H9 (cell line): ENCODE measurements at places on chromosomes 2 and 18.
A peak's percentile ranks its signal among the peaks of the same experiment; 100 is the strongest.

GRCh38 chr2:189835855-189836558 lies 51.8 kb downstream of the PMS1 start:
- DNase-seq, result no peak

GRCh38 chr18:63311118-63312018 lies 8.2 kb downstream of the BCL2 start:
- DNase-seq, result no peak

DNA sequence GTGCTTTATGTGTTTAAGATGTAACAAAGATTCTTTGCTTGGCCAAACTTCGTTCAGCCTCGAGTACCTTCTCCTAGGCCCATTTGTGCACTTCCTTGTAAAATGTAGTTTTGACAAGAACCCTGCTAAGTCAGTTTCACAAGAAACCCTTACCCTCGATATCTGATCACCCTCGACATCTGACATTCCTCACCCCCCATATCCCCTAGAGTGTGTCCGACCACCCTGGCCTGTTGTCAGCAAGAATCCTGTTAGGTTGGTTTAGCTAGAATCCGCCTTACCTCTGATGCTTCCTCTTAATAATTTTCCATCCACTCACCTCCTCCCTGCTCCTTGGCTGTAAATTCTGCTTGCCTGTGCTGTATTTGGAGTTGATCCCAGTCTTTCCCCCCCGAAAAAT lies 85.3 kb downstream of the UXS1 start:
- no peak for DNase-seq

DNA sequence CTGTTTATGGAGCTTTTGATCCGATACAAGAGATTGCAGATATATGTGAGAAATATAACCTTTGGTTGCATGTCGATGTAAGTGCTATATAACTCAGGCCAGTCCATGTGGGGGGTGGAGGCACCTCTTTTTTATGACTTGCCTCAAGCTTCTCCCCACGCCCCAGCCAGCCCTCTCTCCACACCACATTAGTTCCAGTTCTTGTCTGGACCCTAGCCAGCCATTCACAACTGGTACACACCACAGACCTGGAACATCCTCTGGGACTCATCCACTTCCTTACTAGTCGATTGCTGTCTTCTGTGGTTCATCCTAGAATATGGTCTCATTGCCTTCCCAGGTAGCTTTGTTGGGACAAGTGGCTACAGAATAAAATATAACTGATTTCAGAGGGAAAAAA lies 31.0 kb downstream of the GAD1 start:
- DNase-seq, result no peak

DNA sequence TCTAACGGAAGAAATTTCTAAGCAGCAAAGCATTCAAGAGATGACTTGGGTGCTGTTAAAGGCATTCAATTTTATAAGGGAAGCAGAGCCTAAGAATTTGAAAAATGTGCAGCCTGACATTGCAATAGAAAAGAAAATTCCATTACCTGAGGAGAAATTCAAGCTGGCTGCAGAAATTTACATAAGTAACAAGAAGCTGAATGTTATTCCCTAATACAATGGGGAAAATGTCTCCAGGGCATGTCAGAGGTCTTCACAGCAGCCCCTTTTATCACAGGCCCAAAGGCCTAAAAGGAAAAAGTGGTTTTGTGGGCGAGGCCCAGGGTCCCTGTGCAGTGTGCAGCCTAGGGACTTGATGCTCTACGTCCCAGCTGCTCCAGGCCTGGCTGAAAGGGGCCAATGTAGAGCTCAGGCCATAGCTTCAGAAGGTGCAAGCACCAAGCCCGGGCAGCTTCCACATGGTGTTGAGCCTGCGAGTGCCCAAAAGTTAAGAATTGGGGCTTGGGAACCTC lies 306.7 kb downstream of the RDH14 start:
- DNase-seq, result peak; percentile 25

DNA sequence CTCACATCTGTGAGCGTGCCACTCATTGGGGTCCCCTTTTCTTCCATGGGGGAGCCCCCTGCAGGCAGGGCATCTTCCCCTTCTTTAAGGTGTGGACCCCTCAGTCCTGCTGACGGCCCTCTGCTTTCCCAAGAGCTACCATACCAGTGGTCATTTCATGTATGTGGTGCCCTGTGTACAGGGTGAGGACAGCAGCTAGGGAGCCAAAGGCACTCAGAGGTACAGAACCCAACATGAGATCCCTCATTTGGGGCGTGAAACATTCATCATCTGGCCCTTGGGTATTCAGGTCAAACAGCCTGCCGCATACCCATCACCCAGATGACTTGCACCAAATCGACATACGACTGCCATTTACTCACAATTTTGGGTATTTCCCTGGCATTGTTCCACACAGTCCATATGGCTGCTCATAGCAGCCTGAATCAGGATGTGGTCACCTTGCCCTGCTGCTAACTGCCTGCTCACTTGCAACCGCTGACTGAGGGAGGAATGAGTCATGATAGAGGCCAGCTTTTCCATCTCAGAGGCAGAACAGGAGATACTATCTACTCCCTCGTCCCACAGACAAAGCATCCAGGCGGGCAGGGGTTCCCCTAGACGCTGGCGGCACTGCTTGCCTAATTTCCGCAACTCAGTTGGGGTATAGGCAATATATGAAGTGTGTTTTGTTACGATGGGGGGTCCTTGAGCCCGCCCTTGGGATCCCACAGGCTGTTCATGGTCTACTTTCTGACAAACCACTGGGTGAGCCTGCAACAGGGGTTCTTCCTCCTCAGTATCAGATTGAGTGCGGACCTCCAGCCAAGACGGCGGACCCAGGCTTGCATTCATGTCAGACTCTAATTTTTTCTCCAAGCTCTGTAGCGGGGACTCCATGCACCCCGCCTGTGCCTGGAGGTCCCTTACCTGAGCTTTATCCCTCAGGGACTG lies 228.6 kb downstream of the SATB2 start:
- no peak for DNase-seq

GRCh38 chr2:198188982-198189381 lies 384.6 kb downstream of the PLCL1 start:
- no peak for DNase-seq

DNA sequence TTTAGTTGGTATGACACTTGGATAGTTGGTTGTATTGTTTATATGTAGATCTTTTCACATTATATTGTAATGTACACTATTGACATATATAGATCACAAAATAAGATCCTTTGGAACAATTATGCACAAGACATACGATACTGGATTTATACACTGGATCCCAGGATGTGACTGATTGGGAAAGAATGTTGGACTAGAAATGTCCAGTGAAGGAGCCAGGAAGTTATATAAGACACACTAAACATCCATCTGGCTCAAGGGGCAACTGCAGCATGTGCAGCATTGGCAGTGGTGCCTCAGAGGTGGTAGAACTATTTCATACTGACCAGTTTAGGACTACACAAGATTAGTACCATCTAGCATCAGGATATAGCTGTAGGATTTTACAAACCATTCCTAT lies 104.9 kb downstream of the TRABD2A start:
- no peak for DNase-seq

DNA sequence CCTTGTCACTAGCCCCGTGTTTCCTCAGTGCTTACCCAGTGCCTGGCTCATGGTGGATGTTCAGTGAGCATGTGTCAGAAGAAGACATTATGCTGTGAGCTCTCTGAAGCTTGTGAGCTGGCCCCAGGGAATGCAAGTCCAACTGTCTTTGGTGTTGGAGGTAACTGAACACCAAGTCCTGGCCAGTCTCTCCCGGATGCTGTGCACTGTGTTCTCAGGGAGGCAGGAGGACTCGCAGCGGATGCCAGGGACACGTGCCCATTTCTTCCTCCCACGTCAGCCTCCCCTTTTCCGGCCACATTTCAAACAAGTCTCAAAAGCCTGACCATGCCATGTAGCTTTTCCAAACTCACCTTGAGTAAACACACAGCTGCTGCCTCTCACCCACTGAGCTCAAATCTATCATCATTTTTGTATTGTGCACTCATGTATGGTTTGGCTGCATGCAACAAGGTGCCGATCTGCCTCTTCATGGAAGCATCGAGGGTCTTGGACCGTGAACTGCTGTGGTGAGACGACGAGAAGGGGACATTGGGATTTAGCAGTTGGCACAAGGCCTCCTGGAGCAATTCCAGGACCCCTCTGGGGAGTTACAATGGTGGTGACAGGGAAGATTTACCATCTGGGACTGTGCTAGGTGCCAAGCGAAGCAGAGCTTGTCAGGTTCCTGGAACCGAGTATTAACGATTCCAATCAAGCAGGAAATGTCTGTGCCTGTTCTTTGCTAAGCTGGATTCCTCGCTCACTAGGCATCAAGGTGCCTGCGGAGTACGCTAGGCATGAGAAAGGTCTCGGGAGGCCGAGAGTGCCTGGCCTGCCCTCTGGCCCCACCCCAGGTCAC lies 44.4 kb upstream of the MGAT4A start:
- no peak for DNase-seq

GRCh38 chr2:150619607-150620330 lies 132.3 kb upstream of the RND3 start:
- no peak for DNase-seq

DNA sequence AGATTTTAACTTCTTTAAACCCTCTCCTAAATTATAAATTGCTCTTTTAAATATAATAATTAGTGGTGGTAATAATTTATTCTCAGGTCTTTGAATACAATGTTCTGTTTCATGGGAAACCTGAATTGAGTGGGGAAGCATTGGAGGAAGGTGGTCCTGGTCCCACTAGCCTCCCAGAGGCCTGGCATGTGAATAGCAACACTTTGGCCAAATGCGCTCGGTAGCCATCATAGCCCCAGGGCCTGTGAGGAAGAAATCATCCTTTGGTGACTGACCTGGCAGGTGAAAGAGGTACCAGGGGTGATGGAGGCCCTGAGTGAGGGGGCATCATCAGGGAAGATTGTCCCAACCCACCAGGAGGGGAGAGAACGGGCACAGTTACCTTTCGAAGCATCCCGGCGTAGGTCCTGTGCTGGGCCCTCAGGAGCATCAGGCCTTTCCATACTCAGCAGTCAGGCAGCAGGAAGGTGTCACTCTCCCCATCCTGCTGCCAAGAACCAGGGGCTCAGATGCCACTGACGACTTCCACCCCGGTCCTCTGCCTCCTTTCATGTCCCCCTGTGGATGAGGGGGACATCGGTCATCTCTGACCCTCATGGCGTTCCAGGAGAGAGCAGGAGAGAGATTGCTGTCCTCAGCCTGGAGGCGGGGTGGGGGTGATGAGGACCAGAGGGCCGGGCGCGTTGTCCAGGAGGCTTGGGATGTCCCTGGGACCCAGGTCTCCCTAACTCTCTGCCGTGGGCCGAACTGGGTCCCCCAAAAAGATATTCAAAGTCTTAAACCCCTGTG lies 78.6 kb upstream of the HPCAL1 start:
- DNase-seq, result no peak

DNA sequence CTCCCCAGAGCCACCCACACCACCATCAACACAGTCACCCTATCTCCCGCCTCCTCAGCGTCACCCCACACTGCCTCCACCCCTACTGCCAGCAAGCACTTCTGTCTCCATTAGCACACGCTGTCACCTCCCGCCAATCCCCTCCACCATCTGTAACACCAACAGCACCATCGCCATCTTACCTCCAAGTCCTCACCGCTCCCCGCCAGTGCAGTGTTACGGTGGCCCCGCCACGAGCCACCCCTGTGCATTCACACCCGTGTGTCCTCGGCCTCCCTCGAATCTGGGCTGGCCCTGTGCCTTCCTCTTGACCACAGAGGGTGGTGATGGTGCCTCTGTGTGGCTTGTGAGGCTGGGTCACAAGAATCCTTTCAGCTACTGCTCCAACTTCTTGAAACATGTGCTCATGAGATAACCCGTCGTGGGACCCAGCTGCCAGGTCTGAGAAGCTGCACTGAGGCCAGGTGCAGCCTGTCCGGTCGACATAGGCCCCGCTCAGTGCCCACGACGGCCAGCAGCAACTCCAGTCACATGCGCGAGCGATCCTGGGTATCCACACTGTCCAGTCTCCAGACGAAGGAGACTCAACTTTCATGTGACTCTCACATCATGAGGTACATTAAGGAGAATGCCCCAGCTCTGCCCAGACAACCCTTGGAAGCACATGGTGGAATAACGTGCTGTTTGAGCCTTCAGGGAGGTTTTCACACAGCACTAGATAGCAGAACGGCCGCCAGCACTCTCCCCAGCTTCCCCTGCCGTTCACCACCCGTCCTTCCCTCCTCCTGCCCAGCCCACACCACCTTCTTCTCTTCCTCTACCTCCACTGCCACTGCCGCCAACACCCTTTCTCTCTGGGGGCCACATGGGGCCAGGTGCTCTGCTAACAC lies 72.6 kb upstream of the ASB18 start:
- DNase-seq, result no peak

DNA sequence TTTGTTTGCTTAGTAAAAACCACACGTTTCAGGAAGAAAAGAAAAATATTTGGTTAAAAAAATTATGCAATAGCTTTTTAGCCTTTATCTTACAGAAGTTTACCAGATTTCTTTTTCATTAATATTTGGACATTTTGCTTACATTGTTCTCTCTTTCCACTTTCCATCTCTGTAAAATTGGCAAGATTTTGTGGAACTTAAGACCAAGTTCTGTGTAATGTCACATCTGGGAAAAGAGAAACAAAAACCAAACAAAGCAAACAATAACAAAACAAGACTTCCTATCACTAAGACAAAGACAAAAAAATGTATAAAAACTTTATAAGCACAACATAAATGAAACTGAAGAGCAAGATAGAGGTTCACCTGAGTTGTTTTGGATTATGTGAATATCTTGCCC lies 1392.1 kb upstream of the CELF4 start:
- DNase-seq, result no peak

- no peak for DNase-seq
Measured at GRCh38 chr2:67900826-67901225, 162.0 kb downstream of the C1D start.

DNA sequence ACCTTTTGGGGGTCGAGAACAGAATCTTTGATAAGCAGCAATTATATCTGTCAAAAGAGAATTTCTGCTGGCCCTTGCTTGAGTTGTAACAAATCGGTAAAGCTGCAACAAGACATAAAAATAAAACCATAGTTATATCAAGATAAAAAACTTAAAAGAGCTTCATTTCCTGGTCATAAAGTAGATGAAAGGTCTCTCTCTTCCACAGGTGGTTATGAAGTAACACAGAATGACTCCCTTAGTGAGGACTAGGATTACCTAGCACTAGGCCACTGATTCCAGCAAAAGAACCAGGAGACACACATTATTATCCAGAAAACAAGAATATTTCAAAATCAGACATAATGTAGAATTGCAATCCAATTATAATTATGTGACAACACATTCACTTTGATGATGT lies 5.4 kb downstream of the AFG3L2 start:
- no peak for DNase-seq

GRCh38 chr2:14552818-14553217 lies 79.7 kb upstream of the LRATD1 start:
- DNase-seq, result no peak

DNA sequence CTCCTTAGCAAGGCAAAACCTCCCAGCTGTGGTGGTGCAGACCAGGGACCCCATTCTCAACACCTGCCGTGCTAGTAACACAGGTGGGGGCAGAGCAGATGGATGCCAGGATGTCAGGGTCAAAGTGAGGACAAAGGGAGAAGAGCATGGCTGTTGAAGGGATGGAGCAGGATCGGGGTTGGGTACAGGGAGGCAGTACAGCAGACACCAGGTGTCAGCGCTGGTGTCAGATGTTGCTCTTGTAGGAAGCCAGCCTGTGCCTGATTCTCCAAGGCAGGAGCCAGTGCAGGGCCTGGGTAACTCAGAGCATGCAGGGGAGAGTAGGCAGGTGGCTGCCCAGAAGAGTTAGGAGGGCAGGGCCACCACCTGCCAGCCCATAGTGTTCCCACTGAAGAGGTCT lies 222.1 kb upstream of the SPRED2 start:
- no peak for DNase-seq

- DNase-seq, result no peak
Measured at GRCh38 chr18:10303171-10303570, 151.3 kb upstream of the APCDD1 start.
